Brain microvascular endothelial cell (primary cell): ENCODE measurements at places on chromosomes 13 and 19.

GRCh38 chr19:40243181-40243580, 16.7 kb upstream of the CCNP start:
- no peak for DNase-seq

GRCh38 chr19:5006201-5006600, 37.3 kb downstream of the KDM4B start:
- no peak for DNase-seq

- DNase-seq: no peak
Observed at GRCh38 chr19:33374236-33374714, 766 bp downstream of the CEBPG start.

DNA sequence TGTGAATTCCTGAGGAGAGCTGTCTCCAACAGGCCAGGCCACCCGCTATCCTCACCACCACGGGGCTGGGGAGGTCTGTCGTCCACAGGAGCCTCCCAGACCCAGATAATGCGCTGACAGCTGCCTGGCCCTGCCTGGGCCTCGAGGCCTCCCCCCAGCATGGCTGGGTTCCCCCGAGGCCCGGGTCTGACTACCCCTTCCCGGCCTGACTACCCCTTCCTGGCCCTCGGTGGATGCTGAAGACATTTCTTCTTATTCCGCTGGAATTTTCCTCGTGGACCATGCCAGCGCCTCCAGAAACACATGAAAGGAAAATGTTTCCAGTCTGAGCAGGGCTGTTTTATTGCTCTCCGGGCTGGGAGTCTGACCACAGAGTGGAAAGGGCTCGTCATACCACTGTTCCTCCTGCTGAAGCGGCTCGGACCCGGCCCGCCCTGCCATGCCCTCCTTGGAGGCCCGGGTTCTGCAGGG, 16.8 kb upstream of the COMP start:
- no peak for DNase-seq

DNA sequence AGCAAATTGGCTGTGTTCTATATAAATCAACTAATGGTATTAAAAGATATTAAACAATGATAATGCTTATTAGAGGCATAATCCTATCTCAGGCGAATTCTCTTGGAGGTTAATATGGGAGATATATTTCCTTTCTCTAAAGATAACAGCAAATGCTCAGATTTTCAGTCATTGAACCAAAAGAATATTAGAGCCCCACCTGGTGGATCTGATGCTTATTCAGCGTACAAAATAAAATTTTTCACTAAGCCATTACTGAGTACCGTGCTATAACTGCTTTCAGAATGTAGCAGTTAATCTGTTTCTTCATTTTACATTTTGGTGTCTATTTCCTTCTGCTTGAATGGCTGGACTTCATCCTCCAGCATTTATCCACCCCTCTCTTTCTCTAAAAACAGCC, 143.3 kb upstream of the IPO5 start:
- DNase-seq: peak; percentile 7

- DNase-seq: no peak
Observed at GRCh38 chr13:49444524-49445395, 686 bp downstream of the SETDB2 start.

- DNase-seq: peak; percentile 45
Observed at GRCh38 chr13:109156181-109156935, 526.9 kb downstream of the MYO16 start.

DNA sequence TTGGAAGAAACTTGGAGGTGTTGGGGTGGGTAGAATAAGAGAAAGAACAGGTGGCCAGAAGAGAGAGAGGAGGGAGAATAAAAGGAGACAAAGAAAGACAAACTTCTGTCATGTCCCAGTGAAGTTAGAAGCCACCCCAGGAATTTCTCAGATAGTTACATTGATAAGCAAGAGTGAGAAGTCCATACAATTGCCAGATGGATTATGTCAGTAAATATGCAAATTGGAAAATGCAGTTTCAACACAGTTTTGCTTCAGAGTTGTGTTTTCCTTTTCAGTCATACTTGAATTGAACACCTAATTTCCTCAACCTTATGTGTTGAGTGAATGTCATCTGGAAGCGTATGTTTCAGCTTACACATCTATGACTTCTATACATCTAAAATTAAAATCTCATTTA, 139.2 kb downstream of the RXFP2 start:
- DNase-seq: no peak

DNA sequence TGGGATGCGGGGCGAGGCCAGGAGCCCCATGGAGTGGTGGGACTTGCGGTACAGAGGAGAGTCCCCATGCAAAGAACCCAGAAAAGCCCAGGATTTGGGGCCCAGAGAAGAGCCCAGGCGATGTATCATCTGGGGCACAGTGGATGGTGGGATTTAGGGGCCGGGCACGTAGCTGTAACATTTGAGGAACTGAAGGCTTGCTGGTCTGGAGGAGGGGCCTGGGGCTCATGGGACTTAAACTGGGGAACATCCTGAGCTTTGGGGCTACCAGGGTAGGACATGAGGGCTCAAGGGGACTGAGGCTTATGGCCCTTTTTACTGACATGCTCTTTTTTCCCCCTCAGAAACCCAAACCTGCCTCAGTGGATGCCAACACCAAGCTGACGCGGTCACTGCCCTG, 13.5 kb downstream of the MED25 start:
- no peak for DNase-seq

GRCh38 chr13:99977912-99978798, 3.4 kb upstream of the ZIC2 start:
- no peak for DNase-seq

GRCh38 chr13:85603735-85604134, 195.5 kb downstream of the SLITRK6 start:
- DNase-seq: no peak

DNA sequence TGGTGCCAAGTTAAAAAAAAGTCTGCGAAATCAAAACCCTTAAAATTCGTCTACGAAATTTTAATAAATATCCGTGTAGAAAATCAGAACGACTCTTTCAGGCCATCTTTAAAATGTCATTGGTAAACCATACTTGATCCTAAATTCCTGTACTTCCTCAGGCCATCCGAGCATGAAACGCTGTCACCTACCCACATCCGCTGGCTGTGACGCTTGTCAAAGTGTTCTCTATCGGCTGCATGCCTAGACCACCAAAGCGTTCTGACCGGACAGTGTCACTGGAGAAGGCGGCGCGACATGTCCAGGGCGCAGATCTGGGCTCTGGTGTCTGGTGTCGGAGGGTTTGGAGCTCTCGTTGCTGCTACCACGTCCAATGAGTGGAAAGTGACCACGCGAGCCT, 119.0 kb upstream of the CLDN10 start:
- no peak for DNase-seq

- no peak for DNase-seq
Observed at GRCh38 chr13:67106502-67107057, 123.6 kb downstream of the PCDH9 start.

GRCh38 chr13:92354583-92354982, 872.0 kb upstream of the GPC6 start:
- peak; percentile 15 for DNase-seq

- DNase-seq: peak; percentile 53
Observed at GRCh38 chr13:100721885-100722512, 47.4 kb upstream of the TMTC4 start.

DNA sequence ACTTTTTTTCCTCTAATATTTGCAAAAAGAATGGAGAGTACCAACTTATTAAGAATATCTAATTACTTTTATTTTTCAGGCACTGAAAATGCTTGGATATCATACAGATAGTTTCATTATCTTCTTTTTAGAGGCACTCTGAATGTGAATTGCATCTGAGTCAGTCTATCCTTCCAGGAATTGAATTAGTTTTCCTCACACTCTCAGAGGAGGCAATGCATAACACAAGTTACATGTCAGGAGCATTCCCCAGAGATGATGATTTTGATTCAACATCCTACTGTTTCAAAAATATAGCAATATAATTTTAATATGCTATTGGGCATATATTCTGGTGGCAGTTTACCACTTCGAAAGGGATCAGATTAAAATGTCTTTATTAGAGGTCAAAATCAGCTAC, 1315.4 kb downstream of the PCDH9 start:
- peak; percentile 41 for DNase-seq

GRCh38 chr19:41031916-41032315, 40.8 kb downstream of the CYP2B6 start:
- DNase-seq: no peak

- DNase-seq: no peak
Observed at GRCh38 chr19:19031891-19032290, 1.4 kb downstream of the SUGP2 start.

- DNase-seq: no peak
Observed at GRCh38 chr13:41460074-41460465, 2.7 kb downstream of the RGCC start.

DNA sequence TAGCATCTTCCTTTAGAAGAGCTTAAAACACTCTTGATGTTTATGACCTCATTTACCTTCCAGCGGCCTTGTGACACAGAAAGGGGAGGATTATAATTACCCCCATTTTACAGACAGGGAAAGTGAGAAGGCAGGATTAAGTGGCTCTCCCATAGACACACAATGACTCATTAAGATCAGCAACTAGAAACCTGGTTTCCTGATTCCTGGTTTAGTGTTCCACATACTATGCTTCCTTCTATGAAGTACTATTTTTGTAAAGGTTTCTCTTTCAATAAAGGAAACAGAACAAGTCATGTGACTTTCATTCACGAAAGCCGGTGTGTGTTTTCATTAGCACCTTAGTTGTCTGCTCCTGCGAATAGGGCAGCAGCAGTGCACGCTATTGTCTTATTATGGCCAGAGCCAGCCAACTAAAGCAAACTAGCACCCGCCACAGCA, 8.3 kb downstream of the IRS2 start:
- no peak for DNase-seq
